Fibroblast of skin of right biceps (primary cell): ENCODE measurements at places on chromosomes 6 and 20.

GRCh38 chr6:105179244-105180065, at the start of gene POPDC3:
Gene POPDC3, minus strand, starts transcription at chr6:105180014. Its CDS starts 18,105 bp downstream, at chr6:105161909.
- peak; percentile 57 for DNase-seq

DNA sequence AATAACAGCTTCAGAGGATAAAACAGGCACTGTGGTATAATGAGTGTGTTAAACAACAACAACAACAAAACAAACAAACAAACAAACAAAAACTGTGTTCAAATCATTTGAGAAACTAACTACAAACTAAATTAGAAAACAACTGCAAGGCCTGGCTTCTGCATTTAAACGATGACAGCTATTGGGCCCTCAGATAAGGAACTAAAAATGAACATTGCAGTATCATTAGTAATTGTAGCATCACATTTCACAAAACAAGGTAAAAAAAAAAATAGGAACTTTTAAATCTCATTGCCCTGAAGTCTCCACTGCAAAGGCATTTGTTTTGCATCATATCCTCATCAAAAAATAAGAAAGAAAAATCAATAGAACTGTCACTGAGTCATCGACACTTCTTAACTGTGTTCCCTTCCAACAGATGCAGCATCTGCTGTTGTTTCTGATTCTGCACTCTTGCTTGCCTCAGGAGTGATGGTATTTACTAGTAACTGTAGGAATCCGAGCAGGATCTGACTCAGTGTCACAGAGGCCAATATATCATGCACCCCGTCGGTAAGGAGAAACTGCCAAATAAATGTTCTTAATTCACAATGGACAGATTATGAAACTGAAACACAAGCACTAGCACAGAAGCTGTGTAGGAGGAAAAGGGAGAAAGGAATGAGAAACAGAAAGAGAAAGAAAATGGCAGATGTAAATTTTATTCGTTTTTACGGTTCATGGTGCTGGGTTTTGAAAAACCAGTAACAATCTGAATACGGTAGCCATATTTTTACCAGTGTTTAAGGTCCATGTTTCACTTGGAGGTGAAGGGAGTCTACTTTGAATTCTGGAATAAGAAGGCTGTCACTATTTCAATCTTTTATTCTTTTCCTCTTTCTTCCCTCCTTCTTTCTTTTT, 365.7 kb upstream of the EPHA7 start:
- DNase-seq = peak; percentile 86

DNA sequence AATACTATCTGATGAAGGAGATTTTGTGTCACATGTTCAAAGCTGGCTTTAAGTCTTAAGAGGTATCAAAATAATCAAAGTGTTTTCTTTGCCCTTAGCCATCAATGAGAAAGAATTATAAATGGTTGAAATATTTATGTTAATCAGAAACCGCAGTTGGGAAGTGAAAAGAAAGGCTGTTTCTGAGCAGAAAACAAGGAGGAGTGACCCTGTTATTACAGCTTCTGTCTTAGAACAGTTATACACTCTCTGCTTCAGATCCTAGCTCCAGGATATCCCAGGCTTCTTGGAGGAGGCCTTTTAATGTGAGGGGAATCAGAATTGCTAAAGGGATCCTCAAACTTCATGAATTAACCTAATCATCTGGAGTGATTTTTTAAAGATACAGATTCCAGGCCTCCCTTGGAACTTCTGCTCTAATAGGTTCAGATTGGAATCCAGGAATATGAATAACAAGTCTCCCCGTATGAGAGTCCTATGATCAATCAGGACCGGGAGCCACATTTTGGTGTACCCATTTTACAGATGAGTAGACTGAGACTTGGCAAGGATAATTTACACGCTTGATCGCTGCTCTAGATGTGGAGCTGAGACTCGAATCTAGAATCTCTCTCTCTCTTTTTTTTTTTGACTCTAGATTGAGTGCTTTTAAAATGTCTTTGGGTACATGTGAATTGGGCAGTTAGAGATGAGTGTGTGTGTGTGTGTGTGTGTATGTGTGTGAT, 50.8 kb upstream of the JAG1 start:
- DNase-seq = no peak

DNA sequence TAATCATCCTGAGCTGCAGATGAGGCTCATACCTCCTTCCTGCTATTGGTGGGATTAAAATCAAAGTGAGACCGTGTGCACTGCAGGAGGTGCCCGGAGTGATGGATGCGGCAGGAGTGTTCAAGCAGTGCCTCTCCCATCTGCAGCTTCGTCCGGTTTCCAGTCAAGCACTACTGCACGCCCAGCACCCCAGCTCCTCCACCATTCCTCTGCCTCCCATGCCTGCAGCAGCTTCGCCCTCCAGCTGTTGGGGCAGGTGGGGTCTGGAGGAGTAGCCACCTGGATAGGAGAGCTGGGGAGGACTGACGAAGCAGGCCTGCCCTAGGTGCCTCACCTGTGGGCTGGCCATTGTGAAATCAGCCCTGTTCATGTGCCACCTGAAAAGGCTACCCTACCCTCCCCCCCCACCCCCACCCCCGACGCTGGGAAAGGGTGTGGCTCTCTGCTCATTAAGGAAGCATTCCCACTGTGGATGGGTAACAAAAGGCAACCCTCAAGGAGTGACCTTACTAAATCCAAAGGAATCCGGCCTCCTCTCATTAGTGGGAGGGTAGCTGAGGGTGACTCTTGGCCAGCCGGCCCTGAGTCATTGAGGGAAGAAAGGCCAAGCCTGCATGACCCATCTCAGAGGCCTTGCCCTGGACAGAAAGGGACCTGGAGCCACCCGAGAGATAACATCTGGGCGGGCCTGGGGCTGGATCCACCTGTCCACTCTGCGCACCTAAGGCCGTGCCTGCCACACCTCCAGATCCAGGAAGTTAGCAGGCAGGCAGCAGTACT, 115.9 kb upstream of the ARMC2 start:
- no peak for DNase-seq

DNA sequence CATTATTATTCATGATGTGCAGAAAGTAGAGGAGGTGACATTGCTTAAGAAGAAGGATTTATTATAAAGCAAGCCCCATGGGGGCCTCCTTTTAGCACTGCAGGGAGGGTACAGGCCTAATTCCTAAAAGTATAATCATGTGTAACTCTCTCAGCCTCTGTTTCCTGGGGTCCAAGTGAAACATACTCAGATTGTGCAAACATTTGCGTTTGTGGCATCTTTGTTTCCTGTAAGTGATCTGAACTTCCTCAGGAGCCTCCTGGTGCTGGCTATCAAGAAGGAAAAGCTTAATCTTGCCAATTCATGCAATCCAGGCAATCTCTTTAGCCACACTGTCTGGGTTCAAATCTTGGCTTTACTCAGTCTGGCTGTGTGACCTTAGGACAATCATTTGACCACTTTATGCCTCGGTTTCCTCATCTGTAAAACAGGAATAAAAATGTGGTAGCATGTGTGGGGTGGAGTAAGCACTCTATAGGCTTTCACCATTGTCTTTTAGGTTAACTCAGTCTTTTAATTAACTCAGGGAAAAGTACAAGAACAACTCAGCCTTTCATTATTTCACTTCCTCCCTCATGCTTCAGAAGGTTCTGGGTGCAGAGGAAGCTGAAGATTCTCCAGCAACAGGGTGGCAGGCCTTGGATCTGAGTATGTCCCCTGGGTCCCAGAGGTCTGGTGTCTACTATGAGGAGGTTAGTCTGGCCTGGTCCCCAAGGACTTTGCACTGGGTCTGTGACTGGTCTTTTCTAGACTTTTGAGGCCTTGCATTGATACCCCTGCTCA, 831 bp upstream of the SIRPB2 start:
- DNase-seq = no peak

DNA sequence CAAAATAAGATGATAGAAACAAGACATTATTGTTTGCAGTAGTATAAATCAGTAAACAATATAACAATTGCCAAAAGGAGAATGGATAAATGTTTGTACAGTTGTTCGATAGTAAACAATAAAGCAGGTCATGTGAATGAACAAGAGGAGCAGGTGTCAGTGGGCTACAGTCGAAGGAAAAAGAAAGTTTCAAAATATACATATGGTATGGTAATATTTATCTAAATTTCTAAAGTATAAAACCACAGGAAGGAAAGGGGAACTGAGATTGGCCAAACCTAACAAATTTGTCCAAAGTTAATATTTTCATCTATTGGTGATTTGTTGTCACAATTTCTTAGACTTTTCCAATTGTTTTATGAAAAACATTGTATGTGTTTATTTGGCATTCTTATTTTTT, 110.9 kb downstream of the SH3BGRL2 start:
- DNase-seq = no peak

GRCh38 chr6:88629838-88630494, 333.5 kb downstream of the RNGTT start:
- peak; percentile 5 for DNase-seq

GRCh38 chr6:90068703-90069523, 174.6 kb downstream of the GJA10 start:
- peak; percentile 81 for DNase-seq

- DNase-seq = no peak
Observed at GRCh38 chr6:168096271-168096764, 17.3 kb upstream of the FRMD1 start.

GRCh38 chr6:6826095-6826901, 237.8 kb downstream of the LY86 start:
- DNase-seq = no peak
